ENCODE measurements at places on chromosomes 3 and 15. TPM values are rescaled to one million over a fixed set of nuclear protein-coding genes. Genes with fewer than 3 reads are reported as not detected.

- H3K4me1 ChIP-seq, result no peaks in the 10 kb centered on the region
- no peak overlapping the region for H3K27ac ChIP-seq
- no peak for DNase-seq
- no peaks in the 10 kb centered on the region for H3K36me3 ChIP-seq
- H3K27me3 ChIP-seq, result no peaks in the 10 kb centered on the region
These were observed 995.3 kb downstream of the ROBO2 start for GRCh38 chr3:78035131-78035641.

DNA sequence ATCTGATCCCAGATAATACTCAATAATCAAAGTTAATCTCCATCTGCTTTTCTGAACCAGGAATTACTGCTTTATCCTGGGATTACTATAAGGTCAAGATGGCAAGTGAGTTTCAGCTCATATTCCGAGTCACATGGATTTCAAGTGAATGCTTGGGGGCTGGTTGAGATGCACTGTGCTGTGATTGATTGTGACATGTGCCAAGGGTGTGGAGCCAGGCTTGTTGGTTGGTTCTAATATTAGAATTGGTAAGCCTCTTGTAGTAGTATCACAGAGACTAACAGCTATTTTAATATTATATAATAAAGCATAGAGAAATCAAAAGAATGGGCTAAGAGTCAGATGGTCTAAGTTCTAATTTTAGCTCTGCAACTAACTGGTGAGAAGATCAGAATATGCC is 74.2 kb upstream of the ICE2 start:
- no peak overlapping the region for H3K27ac ChIP-seq
- H3K4me3 ChIP-seq, result no peak overlapping the region
- peaks cover 3% of the 10 kb centered on the region for H3K4me1 ChIP-seq
- no peak for DNase-seq
- H3K27me3 ChIP-seq, result no peaks in the 10 kb centered on the region

The LIPC gene
- not detected for total RNA-seq

GRCh38 chr15:32790352-32790999 is 72.7 kb downstream of the GREM1 start:
- no peaks in the 10 kb centered on the region for H3K36me3 ChIP-seq
- no peaks in the 10 kb centered on the region for H3K4me1 ChIP-seq
- no peak overlapping the region for H3K27ac ChIP-seq
- H3K27me3 ChIP-seq, result no peaks in the 10 kb centered on the region
- no peak for DNase-seq
- H3K4me3 ChIP-seq, result no peak overlapping the region

- no peaks in the 10 kb centered on the region for H3K4me1 ChIP-seq
- no peak overlapping the region for H3K27ac ChIP-seq
- no peak overlapping the region for H3K4me3 ChIP-seq
- no peaks in the 10 kb centered on the region for H3K27me3 ChIP-seq
- H3K36me3 ChIP-seq, result no peaks in the 10 kb centered on the region
- DNase-seq, result no peak
These were observed 164.7 kb downstream of the SQOR start for GRCh38 chr15:45799508-45799907.

DNA sequence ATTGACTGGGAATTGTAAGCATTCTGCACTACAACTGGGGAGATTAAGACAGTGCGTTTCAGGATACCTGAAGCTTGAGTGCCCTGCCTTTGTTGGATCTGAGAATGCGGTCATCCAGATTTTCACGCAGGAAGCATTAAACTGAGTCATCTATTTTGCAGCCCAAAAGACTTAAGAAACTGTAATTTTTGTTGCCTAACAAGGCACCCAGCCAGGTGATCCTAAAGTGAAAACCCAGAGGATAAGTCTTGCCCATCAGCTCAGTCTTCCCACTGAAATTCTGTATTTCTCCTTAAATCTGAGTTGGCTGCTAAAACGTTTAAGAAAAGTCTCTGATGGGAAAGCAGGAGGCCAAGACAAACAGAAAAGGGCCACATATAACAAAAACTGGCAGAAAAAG is 242.5 kb upstream of the TMCO5A start:
- H3K4me3 ChIP-seq, result no peak overlapping the region
- H3K36me3 ChIP-seq, result no peaks in the 10 kb centered on the region
- no peaks in the 10 kb centered on the region for H3K4me1 ChIP-seq
- H3K27ac ChIP-seq, result no peak overlapping the region
- no peaks in the 10 kb centered on the region for H3K27me3 ChIP-seq
- no peak for DNase-seq

DNA sequence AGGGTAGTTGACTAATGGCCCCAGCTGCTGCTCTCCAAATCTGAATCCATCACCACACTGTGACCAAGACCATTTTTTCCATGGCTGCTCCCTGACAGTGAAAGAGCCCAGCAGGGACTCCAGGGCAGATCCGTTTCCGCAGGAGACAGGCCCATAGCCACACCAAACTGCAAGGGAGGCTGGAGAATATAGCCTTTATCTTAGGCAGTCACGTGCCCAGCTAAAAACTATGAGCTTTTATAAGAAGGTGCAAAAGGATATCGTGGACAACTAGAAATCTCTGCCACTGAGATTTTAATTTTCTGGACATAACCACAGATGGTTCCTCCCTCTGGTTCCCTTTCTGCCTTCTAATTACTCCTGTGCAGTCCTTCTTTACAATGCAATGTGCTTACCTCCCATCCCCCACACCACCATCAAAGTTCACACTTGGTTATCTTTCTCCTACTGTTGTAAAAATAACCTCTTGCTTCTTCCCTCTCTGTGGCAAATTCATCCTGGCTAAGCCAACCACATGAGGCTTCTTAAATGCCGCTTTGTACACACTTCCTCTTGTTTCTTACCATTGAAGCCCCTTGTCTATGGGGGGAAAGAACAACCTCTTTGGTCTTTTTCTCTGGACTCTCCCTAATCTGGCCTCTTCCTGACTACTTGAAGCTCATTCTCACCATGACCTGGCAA is 233.7 kb downstream of the SHQ1 start:
- H3K36me3 ChIP-seq, result no peaks in the 10 kb centered on the region
- no peak overlapping the region for H3K27ac ChIP-seq
- H3K4me3 ChIP-seq, result no peak overlapping the region
- DNase-seq, result no peak
- H3K4me1 ChIP-seq, result no peaks in the 10 kb centered on the region

- H3K36me3 ChIP-seq, result no peaks in the 10 kb centered on the region
- no peak overlapping the region for H3K4me3 ChIP-seq
- H3K4me1 ChIP-seq, result peaks cover 31% of the 10 kb centered on the region
- H3K27ac ChIP-seq, result no peak overlapping the region
These were observed 11.9 kb downstream of the SMAD6 start for GRCh38 chr15:66713843-66714508.

The CACNA1D gene
- total RNA-seq, result 4.8 TPM
